ENCODE measurements at places on chromosomes 11 and 22. TPM values are rescaled to one million over a fixed set of nuclear protein-coding genes. Genes with fewer than 3 reads are reported as not detected.

Gene OR4C16
- not detected for total RNA-seq

Gene LIPT2
- 3.3 TPM for total RNA-seq

Gene OR51I1
- total RNA-seq = not detected

Gene ASCL2
- total RNA-seq = 4.1 TPM

Gene MS4A7
- 8.5 TPM for total RNA-seq

Gene RIC3
- total RNA-seq = 5.7 TPM

Gene GPHA2
- total RNA-seq = not detected

Gene VWCE
- total RNA-seq = 0.41 TPM

Gene CASP12
- 2.2 TPM for total RNA-seq

- DNase-seq = no peak
Observed at GRCh38 chr22:33321466-33321865, 263.3 kb upstream of the SYN3 start.

GRCh38 chr22:29205594-29206371 lies at the start of gene EMID1:
Gene EMID1 (plus strand): TSS chr22:29205896. CDS start chr22:29206039, 143 bp downstream.
- DNase-seq = peak; percentile 61

- no peak for DNase-seq
Observed at GRCh38 chr22:48306284-48306683, 1521.4 kb downstream of the BRD1 start.

DNA sequence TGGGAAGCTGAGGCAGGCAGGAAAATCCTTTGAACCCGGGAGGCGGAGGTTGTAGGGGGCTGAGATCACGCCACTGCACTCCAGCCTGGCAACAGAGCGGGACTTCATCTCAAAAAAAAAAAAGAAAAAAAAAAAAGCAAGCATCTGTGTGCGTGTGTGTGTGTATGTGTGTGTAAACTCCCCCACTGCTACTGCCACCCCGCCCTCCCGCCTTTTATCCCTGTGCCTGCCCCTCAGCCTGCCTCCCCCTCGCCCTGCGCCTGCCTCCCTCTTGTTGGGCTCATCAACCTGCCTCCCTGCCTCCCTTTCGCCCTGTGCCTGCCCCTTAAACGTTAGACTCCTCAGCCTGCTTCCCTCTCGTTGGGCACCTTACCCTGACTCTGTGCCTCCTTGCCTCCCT lies 18.0 kb downstream of the TMEM258 start:
- DNase-seq = no peak

DNA sequence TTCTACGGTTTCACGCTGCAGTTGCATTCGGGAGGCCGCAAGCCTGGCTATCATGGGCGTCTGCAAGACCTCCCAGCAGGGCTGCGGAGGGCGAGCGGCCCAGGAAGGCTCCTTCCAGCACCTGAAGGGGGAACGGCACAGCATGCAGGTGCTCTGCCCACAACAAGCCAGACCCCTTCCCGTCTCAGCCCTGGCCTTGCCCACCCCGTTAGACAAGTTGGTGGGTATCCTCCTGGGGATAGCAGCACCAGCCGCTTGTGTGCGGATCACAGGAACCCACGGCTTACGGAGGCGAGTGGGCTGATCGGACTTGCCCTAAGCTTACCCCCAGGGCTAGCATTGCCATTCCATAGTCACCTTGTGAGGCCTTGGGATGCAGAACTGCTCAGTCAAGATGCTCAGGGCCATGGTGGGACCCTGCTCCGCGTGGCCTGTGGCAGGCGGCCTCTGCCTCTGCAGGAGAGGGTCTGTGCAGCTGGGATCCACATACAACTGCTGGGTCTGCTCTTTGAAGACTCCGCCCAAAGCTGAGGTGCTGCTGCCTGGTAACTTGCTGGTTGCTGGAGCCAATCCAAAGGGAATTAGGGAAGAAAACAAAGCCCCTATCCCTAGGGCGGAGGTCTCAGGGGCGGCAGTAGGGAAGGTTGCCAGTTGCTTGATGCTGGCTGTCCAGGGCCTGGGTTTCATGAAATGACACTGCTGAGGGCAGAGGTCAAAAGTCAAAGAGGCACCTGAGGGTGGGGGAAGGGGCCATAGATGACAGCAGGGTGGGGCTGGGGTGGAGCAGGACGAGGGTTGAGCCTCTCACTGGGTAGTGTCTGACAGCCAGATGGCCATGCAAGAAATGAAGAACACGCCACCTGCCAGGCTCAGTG lies 1.4 kb upstream of the OSBPL5 start:
- peak; percentile 35 for DNase-seq

GRCh38 chr11:102254047-102254446 lies 63.2 kb upstream of the BIRC3 start:
- no peak for DNase-seq

DNA sequence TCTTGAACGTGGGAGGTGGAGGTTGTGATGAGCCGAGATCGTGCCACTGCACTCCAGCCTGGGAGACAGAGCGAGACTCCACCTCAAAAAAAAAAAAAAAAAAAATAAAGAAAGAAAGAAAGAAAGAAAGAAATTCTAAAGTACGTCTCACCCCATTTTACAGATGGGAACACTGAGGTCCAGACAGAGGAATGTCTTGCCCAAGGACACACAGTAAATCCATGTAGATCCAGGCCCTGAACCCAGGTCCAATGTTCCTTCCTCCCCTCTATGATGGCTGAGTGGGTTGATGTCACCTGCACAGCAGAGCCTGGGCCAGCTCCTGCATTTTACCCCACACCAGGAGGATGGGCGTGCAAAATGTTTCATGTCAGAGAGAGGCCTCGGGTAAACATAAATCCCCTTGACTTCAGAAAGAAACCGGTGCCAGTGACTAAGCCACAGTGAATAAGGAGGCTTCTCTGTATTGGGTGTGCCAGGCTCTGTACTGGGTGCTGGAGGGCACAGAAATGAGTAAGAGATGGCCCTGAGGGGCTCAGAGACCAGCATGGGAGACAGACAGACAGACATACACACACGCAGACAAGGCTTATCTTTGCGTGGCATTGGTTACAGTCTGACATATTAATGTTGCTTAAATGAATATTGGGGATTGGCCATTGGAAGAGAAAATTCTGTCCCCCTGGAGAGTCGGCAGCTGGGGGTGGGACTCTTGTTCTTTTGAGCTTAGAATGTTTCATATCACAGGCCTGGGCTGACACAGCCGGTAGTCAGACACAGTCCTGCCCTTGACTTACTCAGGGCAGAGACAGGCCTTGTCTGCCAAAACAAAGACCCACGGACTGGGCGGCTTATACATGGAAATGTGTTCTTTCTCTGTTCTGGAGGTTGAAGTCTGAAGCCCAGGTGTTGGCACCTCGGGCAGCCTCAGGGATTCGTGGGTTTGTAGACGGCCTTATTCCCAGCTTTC lies 105.4 kb downstream of the MIAT start:
- DNase-seq = no peak

GRCh38 chr22:44180706-44181032 lies at the start of gene PARVG:
Gene PARVG (plus strand): TSS chr22:44180925. CDS start chr22:44183330, 2,405 bp downstream.
- no peak for DNase-seq

DNA sequence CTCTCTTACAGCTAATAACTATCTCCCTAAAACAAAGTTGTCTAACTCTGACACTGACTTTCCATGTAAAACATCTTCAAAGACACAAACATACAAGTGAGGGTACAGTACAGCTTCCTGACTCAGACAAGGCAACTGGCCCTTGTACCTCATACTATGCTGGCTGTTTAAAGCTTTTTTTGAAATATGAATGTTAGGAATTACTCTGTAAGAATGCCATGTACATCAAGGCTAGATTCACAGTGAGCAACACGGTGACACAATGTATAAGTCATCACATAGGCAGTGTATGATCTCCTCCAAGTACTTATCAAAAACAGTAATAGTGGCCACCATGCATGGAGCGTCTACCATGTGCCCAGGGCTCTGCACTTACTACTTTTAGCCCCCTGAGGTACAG lies 28.6 kb downstream of the ALG8 start:
- DNase-seq = no peak

DNA sequence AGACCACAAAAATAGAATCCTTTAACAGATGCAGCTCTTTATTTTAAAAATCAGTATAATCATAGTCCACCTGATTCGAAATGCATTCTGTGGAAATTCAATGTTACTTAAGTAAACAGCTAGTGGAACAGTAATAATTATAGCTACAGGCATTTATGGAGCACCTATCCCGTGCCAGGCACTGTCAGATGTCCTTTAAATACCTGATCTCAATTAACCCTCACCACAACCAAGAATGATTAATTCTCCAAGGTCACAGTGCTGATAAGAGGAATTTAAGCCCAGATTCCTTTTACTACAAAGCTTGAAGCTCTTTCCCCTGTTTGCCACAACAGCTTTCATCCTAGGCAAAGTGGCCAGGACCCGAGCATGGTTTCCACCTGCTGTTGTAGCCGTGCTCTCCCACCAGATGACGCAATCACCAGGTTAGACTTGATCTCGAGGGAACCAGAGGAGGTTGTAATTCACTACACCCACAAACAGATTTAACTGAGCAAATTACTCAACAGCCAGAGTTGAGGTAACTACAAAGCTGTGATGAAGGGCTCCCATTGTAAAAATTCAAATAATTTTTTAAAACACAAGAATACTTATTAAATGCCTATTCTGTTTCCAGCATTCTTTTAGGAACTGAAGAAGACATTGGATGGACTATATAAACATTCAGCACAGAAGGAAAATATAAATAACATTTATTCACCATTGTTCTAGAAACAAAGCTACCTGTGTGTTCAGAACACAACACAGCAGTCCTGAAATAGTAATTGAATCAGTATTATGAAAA lies 10.3 kb downstream of the PRDM10 start:
- DNase-seq = peak; percentile 18

GRCh38 chr11:67165623-67166022 lies 46.6 kb downstream of the KDM2A start:
- no peak for DNase-seq

GRCh38 chr11:30729187-30729713 lies 143.1 kb upstream of the MPPED2 start:
- DNase-seq = no peak

- no peak for DNase-seq
Observed at GRCh38 chr11:64697663-64698375, 25.2 kb downstream of the NRXN2 start.

GRCh38 chr11:121063728-121064127 lies 37.3 kb upstream of the TECTA start:
- DNase-seq = no peak

GRCh38 chr11:16404781-16405285 lies 48.5 kb upstream of the SOX6 start:
- DNase-seq = no peak

DNA sequence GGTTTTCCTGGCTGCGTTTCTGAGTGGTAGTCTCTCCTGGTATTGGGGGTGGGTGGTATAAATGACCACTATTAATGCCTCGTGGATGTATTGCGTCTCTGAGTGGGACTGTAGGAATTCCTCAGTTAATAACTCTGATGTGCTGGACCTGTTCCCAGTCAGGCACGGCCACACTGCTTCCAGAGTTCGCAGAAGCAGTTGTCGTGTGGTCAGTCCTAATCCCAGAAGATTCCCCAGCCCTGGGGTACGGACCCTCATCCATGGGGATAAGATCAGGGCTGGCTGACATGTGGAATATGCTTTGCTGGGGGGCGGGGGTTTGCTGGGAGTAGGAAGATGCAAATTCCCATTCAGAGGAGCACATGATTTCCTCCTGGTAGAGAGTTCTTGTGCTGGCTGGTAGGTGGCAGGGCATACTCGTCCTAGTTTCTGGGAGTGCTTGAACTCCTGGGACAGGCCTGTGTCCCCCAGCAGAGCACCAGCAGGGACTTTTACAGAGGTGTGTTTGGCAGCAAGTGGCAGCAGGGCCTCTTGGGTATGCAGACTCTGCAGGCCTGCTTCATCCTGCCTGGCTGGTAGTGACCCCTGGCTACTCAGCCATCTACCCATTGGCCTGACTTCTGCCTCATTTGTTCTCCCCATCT lies 157.4 kb downstream of the NAV2 start:
- no peak for DNase-seq

- no peak for DNase-seq
Observed at GRCh38 chr11:104876324-104876723, 21.9 kb downstream of the CASP12 start.

GRCh38 chr11:1006762-1007161 lies 29.8 kb downstream of the MUC6 start:
- DNase-seq = peak; percentile 60

GRCh38 chr11:108522318-108522717 lies 24.1 kb upstream of the POGLUT3 start:
- no peak for DNase-seq

GRCh38 chr11:19374151-19374569 lies 133.4 kb upstream of the E2F8 start:
- DNase-seq = no peak

GRCh38 chr22:20664594-20664959 lies 109.3 kb upstream of the SERPIND1 start:
- no peak for DNase-seq

DNA sequence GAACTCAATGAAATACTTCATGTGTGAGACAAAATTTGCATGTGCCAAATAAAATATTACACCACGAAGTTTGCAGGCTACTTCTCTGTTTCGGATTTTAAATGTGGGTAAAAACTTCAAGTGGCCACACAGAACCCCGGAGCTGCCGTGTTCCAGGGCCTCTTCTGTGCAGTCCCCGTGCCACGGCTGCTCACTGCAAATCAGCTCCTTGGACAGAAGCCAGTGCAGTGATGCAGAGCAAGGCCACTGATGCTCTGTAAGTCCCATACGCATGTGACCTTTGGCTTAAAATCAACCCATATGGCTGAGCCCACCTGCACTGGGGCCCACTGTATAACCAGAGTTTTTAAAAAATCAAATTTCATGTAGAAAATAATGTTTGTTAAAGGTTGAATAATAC lies 1309.4 kb downstream of the TBC1D22A start:
- no peak for DNase-seq

- no peak for DNase-seq
Observed at GRCh38 chr11:75894036-75894585, 79.1 kb downstream of the UVRAG start.

DNA sequence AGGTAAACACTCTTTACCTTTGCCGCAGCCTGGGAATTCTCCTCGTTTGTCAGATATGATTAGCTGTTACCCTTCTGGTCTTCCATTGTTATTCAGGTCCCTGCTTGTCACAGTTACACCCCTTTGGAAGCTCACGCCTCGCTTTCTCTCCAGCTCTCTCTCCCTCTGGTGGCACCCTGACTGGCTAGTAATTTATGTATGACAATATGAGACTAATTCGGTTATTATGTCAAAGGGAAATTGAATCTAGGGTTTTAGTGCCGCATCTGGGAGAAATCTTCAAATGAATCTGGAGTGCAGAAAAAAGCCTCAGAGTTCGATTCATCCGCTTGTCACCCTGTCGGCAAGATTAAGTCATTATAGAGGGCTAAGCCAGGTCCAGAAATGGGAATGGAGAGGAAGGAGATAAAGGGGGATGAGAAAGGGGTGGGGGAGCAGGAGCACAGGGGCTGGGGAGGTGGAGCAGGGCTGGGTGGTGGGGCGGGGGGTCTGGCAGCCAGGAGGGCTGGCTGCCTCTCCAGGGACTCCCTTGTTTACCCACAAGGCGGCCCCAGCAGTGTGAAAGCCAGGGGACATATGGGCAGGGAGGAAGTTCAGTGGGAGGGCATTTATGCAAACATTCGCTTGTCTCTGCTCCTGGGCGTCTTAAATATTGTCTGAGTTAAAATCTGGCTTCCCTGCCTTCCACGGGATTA lies 179.0 kb upstream of the NECTIN1 start:
- no peak for DNase-seq

DNA sequence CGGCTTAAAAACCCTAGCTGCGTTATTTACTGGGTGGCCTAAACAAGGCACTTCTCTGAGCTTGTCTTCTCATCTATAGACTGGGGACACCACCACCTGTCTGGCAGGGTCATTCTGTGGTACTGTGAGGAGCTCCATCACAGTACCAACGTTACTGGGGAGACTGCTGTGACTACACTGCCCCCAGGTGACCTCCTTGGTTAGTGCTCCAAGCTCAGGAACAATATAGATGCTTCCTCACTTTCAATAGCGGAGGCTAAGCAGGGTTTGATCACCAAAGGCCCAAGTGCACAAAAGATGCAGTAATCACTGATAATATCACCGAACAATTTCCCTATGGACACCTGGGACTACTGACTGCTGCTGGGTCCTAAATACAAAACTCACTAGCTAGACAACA lies 18.8 kb downstream of the PRPF19 start:
- DNase-seq = peak; percentile 50
